Activated CD4-positive, alpha-beta T cell treated with anti-CD3 and anti-CD28 coated beads for 1 hour (primary cell): ENCODE measurements at places on chromosomes 1 and 21.
A peak's percentile ranks its signal among the peaks of the same experiment; 100 is the strongest.

DNA sequence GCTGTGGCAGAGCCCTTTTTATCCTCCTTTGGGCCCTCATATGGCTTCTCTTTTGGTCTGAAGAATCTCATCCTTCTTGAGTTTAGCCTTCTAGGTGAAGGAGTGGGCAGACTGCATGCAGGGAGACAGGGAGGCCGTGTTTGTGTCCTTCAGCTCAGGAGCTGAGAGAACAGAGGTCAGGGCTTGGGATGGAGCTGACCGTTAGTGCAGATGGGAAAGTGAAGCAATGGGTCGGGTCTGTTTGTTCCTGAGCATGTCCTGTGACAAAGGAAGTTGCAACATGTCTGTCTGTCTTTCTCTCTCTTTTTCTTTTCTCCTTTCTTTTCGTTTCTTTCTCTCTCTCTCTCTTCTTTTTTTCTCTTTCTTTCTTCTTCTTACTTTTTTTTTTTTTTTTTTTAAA is 14.9 kb downstream of the MAPKAPK2 start:
- DNase-seq, result no peak

GRCh38 chr1:61080413-61081143 is 1.8 kb upstream of the NFIA start:
- DNase-seq, result no peak

DNA sequence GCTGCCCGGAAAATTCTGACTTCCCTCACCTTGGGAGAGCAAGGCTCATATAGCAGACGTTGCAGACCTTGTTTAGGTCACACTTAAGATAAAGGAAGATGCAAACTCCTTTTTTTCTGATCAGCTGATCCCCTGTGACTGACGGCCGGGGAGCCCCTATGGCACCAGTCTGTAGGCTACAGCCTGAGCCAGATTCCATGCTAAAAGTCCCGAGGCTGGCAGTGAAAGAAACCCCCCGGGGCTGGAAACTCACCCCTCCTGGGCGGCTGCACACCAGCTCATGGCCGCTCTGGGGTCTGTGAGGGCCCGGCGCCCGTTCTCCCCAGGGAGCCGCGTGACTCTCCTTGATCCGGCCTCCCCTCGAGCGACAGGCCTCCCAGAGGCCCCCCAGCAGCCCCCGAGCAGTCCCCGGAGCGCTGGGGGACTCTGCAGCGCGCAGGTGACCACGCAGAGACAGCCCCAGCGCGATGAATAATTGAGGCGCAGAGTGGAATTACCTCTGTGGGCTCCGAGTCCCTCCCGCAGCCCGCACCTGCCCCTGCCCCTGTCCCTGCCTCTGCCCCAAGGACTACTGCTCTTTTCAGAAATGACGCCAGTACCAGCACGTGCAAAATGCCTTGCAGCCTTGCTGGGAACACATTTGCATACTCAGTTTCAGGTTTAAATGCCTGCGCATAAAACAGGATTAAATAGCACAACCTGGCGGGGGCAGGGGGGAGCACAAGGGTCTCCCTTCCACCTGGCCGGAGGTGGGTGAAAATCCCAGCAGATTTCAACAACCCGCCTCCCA is 62.6 kb upstream of the CLDN14 start:
- no peak for DNase-seq

- peak; percentile 22 for DNase-seq
These were observed 829 bp downstream of the PEA15 start for GRCh38 chr1:160206036-160206389.

GRCh38 chr1:94231746-94232145 is 5.6 kb downstream of the ARHGAP29 start:
- DNase-seq, result no peak

DNA sequence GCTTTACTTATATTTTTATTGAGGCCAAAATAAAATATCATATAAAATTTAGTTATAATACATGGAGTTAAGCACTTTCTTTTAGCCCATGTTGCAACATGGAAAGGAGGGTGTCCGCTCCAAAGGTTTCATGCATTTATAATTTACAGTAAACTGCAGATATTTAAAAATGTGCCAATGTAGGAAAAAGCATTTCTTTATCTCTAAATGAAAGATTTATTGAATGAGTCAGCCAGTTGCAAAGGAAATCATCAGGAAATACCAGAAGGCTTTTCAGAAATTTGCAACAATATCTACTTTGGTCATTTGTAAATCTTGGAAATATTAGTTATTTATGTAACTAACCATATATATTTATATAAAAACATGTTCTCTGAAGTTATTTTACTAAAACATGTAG is 12.1 kb downstream of the ATP6V1G3 start:
- no peak for DNase-seq

DNA sequence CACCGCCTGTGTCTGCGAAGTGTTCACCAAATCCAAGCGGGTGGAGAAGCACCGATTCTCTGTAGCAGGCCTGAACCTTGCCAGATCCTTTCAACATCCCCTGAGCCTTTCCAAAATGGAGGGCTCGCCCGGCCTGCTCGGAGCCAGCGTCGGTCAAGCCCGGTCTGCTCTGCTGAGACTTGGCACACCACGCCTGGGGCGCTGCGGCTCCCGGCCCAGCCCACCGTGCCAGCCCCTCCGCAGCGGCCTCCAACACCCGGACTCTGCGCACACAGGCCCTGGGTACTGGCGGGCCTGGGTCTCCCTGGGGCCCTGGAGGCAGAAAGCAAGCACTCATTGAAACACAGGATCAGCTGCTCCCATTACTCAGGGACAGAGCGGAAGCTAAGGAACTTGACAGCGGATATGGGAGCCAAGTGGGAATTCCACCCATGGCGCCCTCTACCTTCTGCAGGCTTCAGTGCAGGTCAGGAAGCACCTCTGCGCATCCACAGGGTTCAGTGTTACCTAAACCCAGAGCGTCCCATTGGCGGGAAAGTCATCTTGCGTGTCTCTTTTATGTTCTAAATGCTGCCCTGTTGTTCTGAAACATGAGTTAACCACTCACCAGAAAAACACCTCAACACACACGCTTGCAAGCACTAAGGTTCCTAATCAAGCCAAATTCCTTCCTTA is 159.9 kb downstream of the ZBTB18 start:
- DNase-seq, result no peak

GRCh38 chr1:198187973-198188588 is 31.3 kb downstream of the NEK7 start:
- no peak for DNase-seq

DNA sequence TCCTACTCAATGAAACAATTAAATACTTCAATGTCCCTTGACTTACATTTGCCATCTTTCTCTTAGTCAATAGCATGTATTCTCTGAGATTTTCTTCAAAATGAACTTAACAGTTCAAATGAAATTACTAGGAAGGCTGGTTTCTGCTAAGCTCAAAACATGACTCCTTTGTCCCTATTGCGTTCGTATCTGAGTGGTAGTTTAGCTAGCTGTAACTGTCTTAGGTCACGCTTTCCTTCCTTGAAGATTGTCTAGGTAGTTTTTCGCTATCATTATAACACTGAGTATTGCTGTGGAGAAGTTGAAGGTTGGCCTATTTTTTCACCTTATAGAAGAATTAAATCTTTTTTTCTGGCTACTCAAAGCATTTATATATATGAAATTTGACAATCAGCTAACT is 1535.2 kb downstream of the PLA2G4A start:
- DNase-seq, result no peak

DNA sequence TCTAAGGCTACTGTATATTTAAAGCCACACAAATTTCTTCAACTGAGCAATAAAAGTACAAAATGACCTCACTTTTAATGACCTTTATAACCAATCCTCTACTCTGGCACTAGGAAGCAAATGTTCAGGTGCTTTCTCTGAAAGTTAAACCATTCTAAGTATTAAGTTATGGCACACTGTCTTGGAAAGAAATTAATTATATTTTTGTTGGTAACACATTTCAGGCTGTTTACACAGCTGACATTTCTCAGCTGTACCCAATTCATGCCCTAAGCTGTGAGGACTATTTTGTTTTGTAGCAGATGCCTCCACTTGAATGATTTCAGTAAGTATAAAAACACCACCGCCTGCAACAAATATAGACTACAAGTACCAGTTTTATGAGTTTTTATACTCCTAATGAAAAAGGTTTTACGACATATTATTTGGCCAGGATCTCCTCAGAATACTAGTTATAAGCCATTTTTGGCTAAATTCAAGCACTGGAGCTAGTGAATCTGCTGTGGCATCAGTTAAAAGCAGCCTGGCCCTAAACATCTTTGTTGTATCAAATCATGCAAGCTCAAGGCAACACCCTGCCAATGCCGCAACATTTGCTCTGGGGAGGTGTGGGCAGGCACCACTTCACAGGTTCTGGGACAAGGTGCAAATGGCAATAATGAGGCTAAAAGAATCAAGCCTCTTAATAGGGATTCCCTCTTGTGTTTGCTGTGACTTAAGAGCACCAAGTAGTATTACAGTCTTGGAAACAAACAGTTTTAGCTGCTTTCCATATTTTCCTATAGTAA is 228.4 kb upstream of the DMRTA2 start:
- DNase-seq, result no peak

DNA sequence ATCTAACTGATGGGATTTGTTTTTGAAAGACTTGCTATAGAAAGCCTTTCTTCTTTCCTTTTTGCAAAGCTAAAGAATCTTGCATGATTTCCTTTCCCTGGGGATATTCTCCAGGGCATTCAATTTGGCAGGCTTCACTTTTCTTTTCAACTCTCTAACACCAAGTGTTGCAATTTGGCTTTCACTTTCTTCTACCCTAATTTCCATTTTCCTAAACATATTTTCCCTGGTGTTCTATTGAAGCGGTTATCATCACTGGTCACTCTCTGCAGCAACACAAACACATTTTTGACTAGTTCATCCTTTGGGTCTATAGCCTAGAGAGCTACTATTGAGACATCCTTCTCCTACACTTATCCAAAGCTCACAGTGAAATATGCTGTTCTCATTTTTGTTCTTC is 424.5 kb downstream of the NEGR1 start:
- no peak for DNase-seq

DNA sequence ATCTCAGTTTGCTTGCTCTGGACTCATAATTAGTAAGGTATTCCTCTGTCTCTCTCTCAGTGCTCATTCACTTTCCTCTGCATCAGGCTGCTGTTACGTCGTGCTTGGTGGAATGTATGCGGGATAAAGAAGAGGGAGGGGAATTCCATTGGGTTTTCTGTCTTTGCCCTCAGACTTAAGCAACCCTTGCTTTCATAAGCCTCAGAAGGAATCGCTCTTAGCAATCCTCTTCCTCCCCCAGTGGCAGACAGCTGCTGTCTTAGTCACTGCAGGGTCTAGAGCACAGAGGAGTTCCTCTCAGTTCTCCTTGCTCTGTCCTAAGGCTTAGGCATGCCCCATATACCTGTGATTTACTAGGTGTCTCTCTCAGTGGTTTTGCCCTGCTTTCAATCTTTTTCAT is 19.1 kb upstream of the NTMT2 start:
- no peak for DNase-seq

DNA sequence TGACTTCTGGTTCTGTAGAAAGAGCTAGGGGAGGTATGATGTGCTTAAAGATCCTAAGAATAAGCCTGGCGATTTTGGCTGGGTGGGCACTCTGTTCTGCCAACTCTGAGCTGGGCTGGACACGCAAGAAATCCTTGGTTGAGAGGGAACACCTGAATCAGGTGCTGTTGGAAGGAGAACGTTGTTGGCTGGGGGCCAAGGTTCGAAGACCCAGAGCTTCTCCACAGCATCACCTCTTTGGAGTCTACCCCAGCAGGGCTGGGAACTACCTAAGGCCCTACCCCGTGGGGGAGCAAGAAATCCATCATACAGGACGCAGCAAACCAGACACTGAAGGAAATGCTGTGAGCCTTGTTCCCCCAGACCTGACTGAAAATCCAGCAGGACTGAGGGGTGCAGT is 93.3 kb downstream of the PAPPA2 start:
- no peak for DNase-seq

DNA sequence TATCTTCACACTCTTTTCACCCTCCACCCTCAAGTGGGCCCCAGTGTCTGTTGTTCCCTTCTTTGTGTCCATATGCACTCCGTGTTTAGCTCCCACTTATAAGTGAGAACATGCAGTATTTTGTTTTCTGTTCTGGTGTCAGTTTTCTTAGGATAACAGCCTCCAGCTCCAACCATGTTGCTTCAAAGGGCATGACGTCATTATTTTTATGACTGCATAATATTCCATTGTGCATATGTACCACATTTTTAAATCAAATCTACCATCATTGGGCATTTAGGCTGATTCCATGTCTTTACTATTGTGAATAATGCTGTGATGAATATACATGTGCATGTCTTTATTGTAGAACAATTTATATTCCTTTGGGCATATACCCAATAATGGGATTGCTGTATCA is 140.3 kb downstream of the LYPLAL1 start:
- DNase-seq, result no peak

DNA sequence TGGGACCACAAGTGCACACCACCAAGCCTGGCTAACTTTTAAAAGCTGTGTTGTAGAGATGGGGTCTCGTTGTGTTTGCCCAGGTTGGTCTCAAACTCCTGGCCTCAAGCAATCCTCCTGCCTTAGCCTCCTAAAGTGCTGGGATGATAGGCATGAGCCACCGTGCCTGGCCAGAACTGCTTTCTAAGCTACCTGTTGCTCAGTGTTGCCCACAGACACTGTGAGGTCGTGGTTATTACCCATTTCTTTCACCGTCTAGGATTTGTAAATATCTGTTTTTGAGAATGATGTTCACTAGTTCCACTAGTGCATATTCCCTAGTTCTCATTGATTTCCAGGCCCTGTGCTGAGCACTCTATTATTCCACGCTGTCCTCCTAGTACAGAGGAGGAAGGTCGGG is 51.4 kb upstream of the FAM89A start:
- DNase-seq, result no peak

DNA sequence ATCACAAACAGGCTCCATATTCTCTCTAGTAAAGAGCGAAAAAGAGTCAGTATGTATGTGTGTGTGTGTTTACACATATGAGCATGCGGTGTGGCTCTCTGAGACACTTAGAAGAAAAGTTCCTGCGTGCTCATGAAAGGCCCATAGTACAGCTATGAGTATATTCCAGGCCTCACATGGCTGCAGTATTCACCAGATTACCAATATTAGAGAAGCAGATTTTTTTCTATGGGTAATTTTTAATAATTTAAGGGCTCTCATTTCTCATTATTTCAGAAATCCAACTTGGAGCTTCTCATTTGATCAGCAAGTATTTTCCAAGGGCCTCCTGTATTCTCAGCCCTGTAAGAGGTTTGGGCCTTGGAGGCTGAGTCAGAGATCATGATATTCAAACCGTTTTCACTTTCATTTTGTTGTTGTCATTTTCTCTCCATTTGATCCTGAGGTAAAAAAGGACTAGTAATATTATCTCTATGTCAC is 232.9 kb upstream of the SGIP1 start:
- no peak for DNase-seq

DNA sequence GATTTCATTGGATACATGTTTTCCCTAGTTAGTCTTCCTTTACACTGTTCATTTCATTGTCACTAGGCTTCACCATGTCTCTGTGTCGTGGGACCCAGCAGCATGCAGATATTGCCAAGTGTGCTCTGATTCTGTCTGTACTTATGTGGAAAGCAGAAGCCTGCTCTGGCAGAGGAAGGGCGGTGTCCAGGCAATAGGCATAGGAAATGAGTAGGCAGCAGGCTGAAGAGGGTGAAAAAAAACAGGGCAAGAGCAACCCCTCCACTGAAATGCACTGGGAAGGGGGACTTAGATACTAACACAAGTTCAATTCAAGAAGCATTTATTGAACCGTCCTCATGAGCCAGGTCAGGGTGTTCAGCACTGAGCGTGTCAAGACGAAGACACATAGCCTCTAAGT is 85.2 kb upstream of the VAV3 start:
- DNase-seq, result no peak

- DNase-seq, result no peak
These were observed 6.9 kb upstream of the PTGFRN start for GRCh38 chr1:116902723-116903383.

GRCh38 chr1:164141797-164142196 is 417.2 kb upstream of the PBX1 start:
- no peak for DNase-seq
